ENCODE measurements at places on chromosomes 2 and 18.

GRCh38 chr18:61496374-61496773 lies 163.1 kb downstream of the CDH20 start:
- DNase-seq = no peak

- no peak for DNase-seq
Measured at GRCh38 chr2:164006704-164007103, 270.9 kb upstream of the FIGN start.

DNA sequence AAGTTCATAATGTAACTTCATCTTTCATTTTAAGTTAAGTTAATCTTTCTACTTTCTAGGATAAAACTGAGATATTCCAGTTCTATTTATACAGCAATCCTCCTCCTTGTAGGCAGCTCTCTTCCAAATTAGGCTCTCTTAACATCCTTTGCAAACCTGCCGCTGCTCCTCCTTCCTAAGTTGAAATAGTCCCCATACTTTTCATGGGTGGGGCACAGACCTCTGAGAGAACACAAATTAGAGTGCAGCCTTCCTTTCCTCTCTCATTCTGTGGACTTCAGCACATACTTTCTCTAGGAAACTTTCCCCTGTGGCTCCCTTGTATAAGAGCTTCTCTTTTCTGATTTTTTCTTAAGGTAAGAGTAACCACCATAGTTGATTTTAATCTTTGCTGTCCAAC lies 28.3 kb downstream of the TWSG1 start:
- DNase-seq = no peak

DNA sequence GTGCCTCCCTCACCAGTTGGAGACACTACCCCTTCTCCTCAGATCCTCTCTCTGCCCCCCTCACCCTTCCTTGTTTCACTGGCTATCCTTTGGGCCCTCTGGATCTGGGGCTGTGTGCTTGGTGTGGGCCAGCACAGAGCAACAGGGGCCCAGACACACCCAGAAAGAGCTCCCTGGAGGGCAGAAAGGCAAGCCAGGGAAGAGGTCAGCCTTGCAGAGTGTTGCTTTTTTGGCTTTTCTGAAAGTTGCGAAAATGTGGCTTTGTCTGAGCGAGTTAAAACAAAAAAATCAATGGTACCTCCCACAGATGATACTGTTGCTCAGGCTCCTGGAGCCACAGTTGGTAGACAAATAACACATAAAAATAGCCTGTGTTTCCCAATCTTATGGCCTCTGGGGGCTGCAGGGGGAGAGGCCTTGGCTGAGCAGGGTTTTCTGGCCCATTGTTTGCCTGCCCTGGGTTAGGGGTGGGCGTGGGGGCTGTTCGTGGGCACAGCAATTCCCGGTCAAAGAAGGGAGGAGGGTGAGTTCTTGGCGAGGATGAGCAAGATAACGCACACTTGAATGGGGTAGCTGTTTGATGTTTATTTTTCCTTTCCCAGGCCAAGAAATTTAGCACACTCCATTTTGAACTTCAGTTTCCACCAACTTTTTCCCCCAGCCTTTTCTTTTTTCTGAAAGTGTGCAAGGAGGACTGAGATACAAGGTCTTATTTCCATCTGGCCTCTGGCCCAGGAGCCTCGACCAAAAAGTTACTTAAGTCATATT lies 167.0 kb upstream of the HAAO start:
- no peak for DNase-seq

- no peak for DNase-seq
Measured at GRCh38 chr2:52112141-52112540, 1080.2 kb upstream of the NRXN1 start.
